ENCODE measurements at places on chromosomes 1 and 21. TPM values are rescaled to one million over a fixed set of nuclear protein-coding genes. Genes with fewer than 3 reads are reported as not detected.

S100A7 gene
- not detected for total RNA-seq

OR2G2 gene
- not detected for total RNA-seq

TLCD4 gene
- 0.32 TPM for total RNA-seq

ADORA3 gene
- not detected for total RNA-seq

SELE gene
- not detected for total RNA-seq

CLCA1 gene
- not detected for total RNA-seq

SLC26A9 gene
- not detected for total RNA-seq

LSS gene
- 20.4 TPM for total RNA-seq

NEXN gene
- 2.4 TPM for total RNA-seq

FALEC gene
- not detected for total RNA-seq

CCDC185 gene
- not detected for total RNA-seq

GNAT2 gene
- total RNA-seq: 0.81 TPM

MCOLN3 gene
- total RNA-seq: 0.25 TPM

TSPAN2 gene
- 0.90 TPM for total RNA-seq

MMEL1 gene
- total RNA-seq: 3.1 TPM

DAB1 gene
- total RNA-seq: not detected

PLPPR5 gene
- 0.07 TPM for total RNA-seq

SPTA1 gene
- total RNA-seq: 0.31 TPM

Measured in activated CD8-positive, alpha-beta T cell treated with anti-CD3 and anti-CD28 coated beads for 36 hours (primary cell).